NCI-H2227 treated with DMSO at 0.1 percent for 48 hours (cell line): ENCODE measurements at places on chromosomes 2 and 18.
A peak's percentile ranks its signal among the peaks of the same experiment; 100 is the strongest.

DNA sequence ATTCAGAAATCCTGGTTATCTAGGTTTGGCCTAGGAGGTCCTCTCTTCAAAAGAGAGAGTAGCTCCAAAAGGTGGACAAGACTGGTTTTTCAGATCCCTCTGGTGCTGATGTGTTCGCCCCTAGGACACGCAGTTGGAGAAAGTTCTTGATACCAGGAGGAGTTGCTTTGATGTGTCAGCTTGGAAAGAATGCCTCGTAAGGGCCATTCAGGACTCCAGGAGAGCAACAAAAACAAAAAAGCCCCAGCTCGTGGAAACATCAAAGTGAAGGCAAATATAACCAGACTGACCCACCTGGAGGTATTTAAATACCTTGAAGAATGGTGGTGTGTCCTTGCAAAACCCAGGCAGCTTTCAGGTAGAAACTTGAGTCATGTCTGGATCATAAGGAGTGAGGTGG, 12.5 kb upstream of the LBH start:
- DNase-seq = no peak

- no peak for DNase-seq
Measured at GRCh38 chr2:162106746-162107145, 32.7 kb upstream of the DPP4 start.

GRCh38 chr18:7886436-7886835, 319.3 kb downstream of the PTPRM start:
- no peak for DNase-seq

GRCh38 chr2:3126171-3126910, 251.3 kb downstream of the EIPR1 start:
- no peak for DNase-seq

GRCh38 chr18:1585881-1586488, 681.3 kb downstream of the ADCYAP1 start:
- no peak for DNase-seq

GRCh38 chr2:159855143-159855542, 57.1 kb upstream of the CD302 start:
- no peak for DNase-seq

- DNase-seq = no peak
Measured at GRCh38 chr2:214379227-214379626, 31.6 kb upstream of the VWC2L start.

GRCh38 chr2:54903736-54904554, 146.3 kb downstream of the RTN4 start:
- DNase-seq = no peak

GRCh38 chr2:60047944-60048525, 505.4 kb downstream of the BCL11A start:
- DNase-seq = no peak

DNA sequence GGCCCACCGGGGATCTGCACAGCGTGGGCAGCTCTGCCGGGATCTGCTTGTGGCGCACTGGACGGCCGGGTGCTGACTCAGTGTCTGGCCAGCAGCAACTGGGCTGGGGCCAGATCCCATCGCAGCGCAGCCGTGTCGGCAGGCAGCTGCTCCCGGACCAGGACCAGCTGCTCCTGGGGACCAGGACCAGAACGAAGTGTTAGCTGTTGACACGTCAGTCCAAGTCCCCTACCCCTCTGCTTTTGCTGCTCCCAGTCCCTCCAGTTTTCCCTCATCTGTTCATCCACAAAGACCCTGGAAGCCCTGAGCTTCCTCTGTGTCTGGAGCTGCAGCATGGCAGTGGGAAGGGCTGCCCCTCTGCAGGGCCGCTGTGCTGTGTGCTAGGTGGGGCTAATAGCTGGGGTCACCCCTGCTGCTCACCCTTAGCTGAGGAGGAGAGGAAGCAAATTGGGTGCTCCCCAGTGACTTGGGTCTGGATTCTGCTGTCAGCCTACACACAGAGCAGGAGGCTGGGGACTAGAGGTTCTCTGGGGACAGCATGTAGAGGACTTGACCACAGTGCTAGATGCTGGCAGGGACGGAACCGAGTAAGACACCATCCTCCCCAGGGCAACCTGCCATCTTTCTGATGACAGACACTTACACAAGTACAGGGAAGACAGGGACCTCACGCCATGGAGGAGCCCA, 16.9 kb upstream of the KIF1A start:
- no peak for DNase-seq

- no peak for DNase-seq
Measured at GRCh38 chr2:159635006-159635789, 18.9 kb upstream of the BAZ2B start.

DNA sequence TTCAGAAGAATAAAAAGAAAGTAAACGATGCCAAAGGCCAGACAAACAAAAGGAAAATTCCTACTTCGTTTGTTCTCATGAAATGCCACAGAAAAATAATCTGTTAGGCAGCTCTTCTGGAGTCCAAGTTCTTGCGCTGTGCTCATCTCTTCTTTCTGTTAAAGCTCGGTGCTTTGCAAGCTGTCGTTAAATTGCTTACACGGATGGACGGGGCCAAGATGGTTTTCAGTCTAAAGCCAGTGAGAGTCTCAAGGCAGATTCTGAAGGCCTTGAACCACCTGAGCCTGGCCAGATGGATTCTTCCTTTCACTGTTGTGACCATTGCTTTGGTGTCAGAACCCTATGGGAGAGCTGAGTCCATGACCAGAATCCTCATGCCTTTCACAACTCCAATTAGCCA, 97.6 kb upstream of the RMDN2 start:
- no peak for DNase-seq

- no peak for DNase-seq
Measured at GRCh38 chr2:67046591-67046990, 350.5 kb upstream of the ETAA1 start.

DNA sequence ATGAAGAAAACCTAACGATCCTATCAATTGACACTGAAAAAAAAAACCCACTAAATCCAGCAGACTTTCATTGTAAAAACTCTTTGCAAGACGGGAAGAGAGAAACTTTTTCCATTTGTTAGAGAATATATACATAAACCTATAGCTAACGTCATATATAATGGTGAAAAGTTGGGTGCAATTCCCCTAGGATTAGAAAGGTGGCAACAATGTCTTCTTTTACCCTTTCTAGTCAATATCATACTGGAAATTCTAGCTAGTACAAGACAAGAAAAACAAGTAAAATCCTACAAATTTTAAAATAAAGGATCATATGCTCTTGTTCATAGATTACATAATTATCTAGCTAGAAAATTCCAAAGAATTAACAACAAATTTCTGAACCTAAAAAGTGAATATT, 1596.5 kb upstream of the LRRTM1 start:
- no peak for DNase-seq

DNA sequence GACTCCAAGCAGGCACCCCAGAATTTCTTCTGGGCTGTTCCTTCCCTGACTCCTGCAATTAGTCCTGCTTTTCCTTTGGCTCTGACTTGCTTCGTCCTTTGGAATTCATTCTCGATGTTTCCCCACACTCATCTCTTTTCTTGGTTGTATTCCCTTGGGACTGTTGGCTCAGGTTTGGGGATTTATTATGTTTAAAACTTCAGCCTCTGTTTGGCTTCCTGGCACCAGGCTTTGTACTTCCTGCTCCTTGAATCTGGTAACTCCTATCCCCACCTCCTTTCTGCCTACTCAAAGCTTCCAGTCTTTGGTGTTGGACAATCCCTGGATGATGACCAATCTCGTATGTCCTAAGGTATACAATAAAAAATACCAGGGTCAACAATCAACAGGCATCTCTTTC, 1.8 kb upstream of the KCNE4 start:
- DNase-seq = no peak

DNA sequence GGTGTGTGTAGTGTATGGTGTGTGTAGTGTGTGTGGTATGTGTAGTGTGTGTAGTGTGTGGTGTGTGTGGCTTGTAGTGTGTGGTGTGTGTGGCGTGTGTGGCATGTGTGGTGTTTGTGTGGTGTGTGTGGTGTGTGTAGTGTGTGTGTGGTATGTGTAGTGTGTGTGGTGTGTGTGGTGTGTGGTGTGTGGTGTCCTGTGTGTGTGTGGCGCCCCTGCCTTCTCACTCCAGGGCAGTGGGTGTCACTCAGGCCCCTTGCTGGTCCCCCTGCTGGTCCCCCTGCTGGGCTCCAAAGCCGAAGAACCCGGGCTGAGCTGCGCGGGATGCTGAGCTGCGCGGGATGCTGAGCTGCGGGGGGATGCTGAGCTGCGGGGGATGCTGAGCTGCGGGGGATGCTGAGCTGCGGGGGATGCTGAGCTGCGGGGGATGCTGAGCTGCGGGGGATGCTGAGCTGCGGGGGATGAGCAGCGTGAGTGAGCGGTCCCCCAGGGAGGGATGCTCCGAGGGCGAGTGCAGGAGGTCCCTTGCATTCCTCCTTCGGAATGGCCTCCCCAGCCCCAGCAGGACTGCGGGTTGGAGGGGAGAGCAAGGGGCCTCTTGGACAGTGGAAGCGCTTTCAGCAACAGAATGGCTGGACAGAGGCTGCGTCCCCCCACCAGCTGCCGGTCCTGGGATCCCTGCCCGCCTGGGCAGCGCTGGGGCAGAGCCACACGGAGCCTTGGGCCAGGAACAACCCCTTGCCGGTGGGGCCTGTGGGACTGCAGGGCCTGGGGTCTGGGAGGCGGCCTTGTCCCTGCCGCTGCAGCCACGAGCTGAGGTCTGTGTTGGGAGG, 3.4 kb upstream of the RTP5 start:
- DNase-seq = no peak

- no peak for DNase-seq
Measured at GRCh38 chr2:169229590-169229989, 132.7 kb downstream of the LRP2 start.

GRCh38 chr2:149953627-149954026, 366.1 kb upstream of the MMADHC start:
- DNase-seq = no peak

DNA sequence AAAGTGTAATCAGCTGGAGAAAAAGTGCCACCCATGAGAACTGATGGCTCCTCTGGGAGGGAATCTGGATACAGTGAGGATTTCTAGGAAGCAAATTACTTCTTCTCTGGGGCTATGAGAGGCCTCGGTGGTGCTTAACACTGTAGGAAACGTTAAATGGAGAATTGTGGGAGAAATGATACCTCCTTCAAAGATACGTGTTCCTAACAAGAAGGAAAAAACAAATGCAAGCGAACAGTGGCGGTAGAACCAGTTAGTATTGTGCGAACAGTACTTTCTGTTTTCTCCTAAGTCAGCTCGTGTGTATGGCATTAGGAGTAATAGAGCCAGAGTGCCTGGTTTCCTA, 587 bp upstream of the MTIF2 start:
- no peak for DNase-seq

DNA sequence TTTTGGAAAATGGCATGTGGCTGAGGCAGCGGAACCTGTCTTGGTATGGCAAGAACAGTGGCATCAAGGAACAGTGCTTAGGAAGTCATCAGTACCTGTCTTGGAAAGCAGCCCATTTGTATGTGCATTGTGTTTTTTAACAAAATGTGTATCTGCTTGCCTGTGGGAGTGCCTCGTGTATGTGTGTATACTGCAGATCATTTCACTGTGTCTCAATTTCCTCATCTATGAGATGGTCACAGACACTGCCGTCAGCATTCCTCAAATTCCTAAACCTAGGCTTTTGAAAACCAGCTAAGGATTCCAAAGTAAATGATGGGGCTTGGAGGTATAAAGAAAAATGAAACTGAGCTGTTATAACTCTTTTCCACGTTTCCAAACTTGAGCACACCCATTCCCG, 441.3 kb downstream of the RND3 start:
- no peak for DNase-seq

DNA sequence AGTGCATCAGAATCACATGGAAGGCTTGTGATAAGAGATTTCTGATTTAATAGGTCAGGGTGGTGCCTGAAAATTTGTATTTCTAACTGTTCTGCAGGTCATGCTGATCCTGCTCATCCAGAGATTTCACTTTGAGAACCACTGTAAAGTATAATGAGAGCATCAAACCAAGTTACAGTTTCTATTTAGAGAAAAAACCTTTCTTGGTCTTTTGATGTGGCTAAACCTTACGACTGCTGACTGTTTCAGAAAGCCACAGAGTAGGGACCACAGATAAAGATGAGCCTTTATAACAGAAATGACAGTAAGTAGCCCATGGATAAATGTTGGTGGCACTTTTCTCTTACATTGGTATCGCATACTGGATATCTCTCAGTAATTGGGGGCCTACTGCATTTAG, 109.4 kb upstream of the FANCL start:
- no peak for DNase-seq

- no peak for DNase-seq
Measured at GRCh38 chr2:226073496-226074160, 674.1 kb downstream of the NYAP2 start.

GRCh38 chr2:135532581-135532980, 1.3 kb downstream of the R3HDM1 start:
- DNase-seq = no peak

DNA sequence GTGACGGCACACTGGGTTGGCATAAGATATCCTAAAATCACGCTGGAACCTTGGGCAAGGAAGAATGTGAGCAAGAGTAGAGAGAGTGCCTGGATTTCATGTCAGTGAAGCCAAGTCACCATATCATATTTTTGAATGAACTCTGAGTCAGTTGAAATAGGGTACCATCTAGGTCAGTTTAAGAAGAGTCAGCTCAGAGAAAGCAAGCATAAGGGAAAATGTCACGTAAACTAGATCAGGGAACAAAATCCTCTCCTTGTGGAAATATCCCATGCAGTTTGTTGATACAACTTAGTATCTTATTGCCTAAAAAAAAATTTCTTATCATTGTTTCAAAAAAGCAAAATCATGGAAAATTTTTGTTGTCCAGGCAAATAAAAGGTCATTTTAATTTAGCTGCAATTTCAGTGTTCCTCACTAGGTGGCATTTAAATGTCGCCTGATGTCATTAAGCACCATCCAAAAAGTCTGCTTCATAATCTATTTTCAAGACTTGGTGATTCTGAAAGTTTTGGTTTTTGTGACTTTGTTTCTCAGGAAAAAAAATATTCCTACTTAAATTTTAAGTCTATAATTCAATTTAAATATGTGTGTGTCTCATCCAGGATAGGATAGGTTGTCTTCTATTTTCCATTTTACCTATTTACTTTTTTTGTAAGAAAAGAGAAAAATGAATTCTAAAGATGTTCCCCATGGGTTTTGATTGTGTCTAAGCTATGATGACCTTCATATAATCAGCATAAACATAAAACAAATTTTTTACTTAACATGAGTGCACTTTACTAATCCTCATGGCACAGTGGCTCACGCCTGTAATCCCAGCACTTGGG, 19.6 kb downstream of the RSAD2 start:
- peak; percentile 20 for DNase-seq

- DNase-seq = peak; percentile 27
Measured at GRCh38 chr18:961644-962355, 57.1 kb downstream of the ADCYAP1 start.

DNA sequence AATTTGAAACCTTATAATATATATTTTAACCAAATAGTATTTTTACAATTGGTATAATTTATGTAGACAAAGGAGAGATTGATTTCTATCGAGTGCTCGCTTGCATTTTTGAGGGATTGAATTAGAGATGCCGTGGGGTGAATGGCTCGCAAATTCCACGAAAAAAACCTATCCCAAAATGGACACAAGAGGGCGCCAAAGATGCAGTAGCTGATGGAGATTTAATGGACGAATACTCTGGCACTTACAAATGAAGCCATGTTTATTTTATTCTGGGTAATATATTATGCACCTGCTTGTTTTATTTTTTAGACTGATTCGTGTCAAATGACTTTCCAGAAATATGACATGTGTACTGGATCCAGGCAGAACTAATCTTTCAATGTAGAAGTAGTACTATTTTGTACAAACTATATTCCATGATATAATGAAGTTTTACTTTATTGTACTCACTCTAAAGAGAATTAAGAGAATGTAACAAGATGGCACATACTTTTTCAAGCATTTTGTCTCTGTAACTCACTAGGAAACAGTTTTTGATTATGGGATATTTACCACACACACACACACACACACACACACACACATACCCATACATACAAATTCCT, 505.4 kb downstream of the PLCL1 start:
- no peak for DNase-seq
